ENCODE measurements at places on chromosomes 2 and 18.
A peak's percentile ranks its signal among the peaks of the same experiment; 100 is the strongest.

- no peak for DNase-seq
These were observed 19.2 kb downstream of the FMNL2 start for GRCh38 chr2:152354069-152354755.

GRCh38 chr2:38064801-38065501 lies 11.0 kb downstream of the CYP1B1 start:
- DNase-seq = no peak

- DNase-seq = no peak
These were observed 623.1 kb downstream of the CCDC85A start for GRCh38 chr2:56806924-56807323.

- DNase-seq = no peak
These were observed 35.8 kb downstream of the SLC9A4 start for GRCh38 chr2:102508863-102509262.

DNA sequence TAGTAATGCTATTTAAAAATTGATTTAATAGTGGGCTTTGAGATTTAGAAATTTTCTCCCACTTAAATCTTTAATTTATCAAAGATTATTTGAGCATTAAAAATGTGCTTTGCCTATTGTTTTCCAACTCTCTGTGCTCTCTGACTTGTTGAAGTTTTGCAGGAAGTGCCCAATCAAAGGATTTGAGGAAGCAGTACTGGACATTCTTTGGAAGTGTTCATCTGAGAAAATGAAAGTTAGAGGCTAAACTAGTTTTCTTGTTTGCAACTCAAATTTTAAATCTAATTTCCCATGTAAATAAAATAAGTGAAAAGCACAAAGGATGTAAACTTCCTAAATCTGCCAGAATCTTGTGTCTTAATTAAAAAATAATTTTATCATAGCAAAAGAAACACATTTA lies 89.1 kb downstream of the CAMKMT start:
- DNase-seq = no peak

DNA sequence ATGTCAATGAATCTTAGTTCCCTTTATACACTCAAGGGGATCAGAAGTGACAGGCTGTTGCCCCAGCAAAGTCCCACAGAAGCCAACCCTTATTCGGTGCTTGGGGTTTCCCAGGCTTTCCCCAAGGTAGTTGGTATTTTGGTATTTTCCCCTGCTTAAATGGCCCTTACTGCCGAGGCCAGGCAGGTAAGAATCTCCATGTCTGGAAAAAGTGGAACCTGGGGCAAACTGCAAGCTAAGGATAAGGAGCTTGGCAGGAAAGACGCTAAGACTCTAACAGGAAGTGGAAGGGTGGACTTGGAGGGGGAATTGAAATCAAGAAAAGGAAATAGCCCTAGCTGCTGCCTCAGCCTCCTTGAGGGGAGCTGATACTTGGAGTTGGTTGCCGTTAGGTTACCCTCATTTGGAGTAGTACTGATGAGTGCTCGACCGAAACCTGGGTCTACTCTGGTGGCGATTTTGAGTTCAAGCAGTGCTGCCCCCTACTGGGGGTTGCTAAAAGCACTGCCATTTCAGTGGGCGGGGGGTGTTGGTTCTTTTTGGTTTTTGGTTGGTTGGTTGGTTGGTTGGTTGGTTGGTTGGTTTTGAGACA lies 3.3 kb upstream of the GPBAR1 start:
- peak; percentile 74 for DNase-seq

DNA sequence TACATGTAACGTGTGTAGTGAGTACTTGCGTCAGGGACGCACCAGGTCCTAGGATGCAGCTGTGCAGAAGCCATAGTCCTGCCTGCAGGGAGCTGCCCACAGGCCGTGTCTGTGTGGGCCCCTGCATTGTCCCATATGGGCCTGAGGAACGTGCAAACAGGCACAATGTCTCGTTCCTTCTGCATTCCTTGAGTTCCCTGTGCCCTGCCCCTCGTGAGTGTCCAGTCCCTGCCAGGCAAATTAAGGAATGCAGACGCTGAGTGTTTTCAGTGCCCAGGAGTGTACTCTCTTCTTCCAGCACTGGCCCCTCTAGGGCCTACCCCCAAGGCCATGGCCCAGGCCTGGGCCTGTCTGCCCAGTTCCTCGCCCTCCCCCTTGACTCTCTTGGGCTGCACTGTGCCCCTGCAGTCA lies 61.8 kb downstream of the FAM168B start:
- DNase-seq = no peak

DNA sequence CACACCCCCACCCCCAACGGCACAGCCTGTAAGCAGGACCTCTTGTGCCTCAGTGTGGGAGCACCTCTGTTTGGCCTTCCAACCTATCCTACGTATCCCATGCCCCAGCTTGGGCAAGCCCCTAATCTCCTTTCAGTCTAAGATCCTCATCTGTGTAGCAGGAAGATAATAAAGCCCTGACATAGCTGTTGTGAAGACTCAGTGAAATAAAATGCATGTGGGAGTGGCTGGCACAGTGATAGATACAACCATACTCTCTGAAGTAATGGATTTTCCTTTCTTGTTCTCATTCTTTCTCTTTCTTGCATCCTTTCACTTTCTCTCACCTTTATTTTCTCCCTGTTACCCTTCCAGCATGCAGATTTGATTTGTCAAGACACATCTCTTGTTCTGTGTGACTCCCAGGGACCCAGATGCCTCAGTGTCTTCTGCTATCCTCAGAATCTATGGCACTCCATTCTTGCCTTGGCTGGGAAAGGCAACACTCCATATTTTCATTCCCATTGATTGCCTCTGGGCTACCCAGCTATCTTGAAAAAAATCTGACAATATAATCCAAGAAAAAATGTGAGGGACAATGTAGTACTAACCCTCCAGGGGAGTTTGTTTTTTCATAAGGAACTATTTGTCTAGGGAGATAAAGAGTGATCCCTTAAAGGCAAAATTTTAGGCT lies 207.2 kb upstream of the SETBP1 start:
- no peak for DNase-seq

DNA sequence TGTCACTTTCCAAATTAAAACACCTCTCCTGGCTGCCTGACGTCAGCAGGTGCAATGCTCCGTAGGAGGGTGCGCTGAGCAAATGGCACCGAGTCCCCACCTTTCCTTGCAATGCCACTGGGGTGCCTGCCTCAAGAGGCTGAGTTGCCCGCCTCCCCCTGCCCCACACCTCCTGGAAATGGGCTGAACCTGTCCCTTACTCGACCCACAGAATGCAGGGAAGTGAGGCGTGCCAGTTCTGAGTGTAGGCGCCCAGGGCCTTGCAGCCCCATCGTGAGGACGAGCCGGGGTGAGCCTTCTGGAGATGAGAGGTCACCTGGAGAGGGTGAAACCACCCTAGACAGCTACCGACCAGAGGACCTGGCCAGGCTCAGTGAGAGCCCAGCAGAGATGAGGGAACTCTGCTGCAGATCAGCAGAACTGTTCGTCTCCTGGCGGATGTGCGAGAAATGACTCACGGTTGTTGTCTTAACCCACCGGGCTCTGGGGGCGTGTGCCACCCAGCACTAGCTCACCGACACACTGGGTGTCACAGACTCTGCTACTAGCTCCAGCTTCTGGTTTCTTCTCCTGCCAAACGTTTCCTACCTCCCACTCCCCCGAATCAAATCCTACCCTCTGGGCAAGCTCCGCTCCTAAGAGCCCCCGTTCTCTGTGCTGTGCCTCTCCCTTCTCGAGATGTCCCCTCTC lies 168.7 kb upstream of the HDAC4 start:
- peak; percentile 11 for DNase-seq

GRCh38 chr2:219509780-219510511 lies 4.3 kb upstream of the ASIC4 start:
- peak; percentile 55 for DNase-seq

GRCh38 chr2:107361751-107362381 lies 464.8 kb upstream of the RGPD4 start:
- DNase-seq = no peak

DNA sequence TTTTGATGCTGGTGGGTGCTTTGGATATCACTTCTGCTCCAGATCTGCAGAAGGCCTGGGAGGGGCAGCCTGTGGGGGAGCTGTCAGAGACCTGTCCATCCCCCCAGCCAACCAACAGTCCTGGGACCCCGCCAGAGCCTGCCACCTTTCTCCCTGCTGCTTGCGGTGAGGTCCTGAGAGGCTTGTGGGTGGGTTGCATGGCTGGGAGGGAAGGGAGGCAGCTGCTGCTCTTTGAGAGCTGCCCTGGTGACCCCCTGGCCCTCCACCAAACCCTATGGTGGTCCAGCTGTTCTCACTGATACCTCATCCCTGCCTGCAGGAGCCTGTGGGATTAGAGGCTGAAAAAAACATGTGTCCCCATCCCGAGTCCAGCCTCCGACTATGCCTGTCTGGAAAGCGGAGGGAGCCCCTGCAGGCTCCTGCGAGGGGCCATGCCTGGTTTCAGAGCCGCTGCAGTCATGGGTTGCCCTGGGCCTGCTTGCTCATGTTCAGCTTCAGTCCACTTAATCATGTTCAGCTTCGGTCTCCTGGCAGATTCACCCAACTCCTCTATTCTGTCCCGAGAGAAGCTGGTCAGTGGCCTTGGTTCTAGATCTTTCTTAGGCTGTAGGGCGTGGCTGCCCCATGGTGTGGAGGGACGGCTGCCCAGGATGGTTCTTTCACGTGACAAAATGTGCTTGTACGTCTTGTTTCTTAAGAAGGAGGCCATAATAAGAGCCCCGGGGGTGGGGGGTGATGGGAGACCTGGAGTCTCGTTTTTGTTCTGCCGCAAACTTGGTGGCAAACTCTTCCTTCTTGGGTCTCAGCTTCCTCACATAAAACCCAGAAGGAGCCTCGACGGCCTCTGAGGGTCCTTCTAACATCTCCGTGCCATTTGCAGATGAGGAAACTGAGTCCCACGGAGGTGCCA lies 98.5 kb downstream of the CTIF start:
- no peak for DNase-seq

DNA sequence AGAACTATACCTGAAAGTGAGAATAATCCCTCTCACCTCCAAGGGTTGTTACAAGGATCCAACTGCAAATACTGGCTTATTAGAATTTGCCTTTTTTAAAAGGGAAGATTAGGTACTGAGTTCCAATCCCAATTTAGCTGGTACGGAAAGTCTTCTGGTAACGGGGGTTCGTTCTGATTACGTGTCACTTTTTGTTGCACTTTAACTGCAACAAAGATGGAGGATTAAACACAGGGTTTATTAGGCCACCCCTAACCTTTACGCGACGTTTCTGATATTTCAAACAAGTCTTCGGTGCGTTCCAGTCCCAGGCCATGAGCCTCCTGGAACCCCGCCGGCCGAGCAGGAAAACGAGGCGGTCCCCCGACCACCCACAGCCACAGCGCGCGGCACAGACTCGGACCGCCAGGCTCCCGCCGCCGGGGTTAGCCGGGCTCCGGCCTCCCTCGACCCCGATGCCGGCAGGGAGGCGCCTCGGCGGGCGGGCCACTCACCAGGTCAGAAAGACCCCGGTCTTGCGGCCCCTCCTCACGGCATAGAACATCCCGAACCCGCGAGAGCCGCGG lies 411 bp downstream of the RNASEH1 start:
- no peak for DNase-seq

DNA sequence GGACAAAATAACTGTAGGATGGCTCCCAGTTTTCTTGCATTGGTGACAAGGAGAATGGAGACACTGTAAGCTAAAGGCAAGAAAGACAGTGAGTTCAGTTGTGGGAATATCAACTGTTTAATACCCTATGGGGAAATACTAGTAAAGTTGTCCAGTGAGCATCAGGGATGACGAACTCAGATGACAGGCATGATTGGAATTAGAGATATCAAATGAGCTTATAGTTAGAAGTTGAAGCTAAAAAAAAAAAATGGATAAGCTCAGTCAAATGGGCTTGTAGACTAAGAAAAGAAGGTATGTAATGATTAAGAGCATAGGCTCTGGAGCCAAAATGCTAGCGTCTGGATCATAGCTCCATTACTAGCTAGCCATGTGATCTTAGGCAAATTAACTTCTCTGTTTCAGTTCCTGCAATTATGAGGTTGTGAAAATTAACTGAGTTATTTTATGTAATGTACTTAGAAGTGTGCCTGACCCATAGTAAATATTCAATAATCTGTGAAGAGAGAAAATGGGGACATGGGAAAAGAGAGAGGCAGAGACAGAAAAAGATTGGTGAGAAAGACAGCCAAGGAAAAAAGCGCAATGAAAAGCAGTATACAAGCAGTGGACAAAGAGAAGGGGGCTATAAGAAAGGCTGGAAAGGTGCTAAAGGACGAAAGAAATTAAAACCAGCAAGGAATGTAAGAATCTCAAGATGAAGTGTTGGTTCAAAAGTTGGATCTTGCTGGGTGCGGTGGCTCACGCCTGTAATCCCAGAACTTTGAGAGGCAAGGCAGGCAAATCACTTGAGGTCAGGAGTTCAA lies 95.7 kb upstream of the SLC39A10 start:
- no peak for DNase-seq

- DNase-seq = no peak
These were observed 195.1 kb downstream of the KCNS3 start for GRCh38 chr2:18073601-18074000.

- no peak for DNase-seq
These were observed 25.3 kb downstream of the TMEM127 start for GRCh38 chr2:96240341-96241038.

GRCh38 chr2:157420771-157421323 lies 23.0 kb downstream of the CYTIP start:
- no peak for DNase-seq

GRCh38 chr2:31255911-31256571 lies 22.1 kb downstream of the EHD3 start:
- DNase-seq = no peak

- DNase-seq = no peak
These were observed 59.6 kb downstream of the NCKAP5 start for GRCh38 chr2:133508546-133509165.

- no peak for DNase-seq
These were observed 268.5 kb upstream of the ZSWIM2 start for GRCh38 chr2:187117483-187117882.

DNA sequence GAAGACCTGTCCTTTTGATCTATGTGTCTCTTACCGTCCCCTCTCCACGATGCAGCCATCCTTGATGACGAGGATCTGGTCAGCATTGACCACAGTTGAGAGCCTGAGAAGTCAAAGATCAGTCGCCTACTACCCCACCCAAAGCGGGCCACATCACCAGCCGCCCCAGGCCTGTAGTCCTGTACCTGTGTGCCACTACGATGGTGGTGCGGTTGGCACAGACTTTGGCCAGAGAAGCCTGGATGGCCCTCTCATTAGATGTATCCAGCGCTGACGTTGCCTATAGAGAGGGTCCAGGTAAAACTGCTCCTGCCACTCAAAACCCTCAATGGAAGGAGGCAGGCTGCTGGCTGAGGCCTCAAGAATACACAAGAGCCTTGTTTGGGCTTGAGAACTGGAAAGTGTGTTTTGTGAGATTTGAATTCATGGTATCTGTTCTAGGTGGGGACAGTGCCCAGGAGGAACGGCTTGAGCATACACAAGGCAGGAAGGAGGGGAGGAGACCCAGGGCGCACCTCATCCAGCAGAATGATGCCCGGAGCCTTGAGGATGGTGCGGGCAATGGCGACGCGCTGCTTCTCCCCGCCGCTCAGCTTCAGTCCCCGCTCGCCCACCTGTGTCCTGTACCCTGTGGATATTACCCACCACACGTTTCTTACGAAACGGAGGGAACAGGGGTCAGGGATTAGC lies 3.8 kb downstream of the ZFAND2B start:
- DNase-seq = no peak

DNA sequence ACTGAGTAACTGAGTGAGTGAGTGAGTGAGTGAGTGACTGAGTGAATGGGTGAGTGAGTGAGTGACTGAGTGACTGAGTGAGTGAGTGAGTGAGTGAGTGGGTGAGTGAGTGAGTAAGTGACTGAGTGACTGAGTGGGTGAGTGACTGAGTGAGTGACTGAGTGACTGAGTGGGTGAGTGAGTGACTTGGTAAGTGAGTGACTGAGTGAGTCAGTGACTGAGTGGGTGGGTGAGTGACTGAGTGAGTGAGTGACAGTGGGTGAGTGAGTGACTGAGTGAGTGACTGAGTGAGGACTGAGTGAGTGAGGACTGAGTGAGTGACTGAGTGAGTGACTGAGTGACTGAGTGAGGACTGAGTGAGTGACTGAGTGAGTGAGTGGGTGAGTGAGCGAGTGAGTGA lies 13.9 kb downstream of the MAL start:
- DNase-seq = peak; percentile 53
